ENCODE measurements at places on chromosomes 3 and 15.

GRCh38 chr15:88701561-88702095 is 62.8 kb downstream of the ISG20 start:
- no peak for DNase-seq

DNA sequence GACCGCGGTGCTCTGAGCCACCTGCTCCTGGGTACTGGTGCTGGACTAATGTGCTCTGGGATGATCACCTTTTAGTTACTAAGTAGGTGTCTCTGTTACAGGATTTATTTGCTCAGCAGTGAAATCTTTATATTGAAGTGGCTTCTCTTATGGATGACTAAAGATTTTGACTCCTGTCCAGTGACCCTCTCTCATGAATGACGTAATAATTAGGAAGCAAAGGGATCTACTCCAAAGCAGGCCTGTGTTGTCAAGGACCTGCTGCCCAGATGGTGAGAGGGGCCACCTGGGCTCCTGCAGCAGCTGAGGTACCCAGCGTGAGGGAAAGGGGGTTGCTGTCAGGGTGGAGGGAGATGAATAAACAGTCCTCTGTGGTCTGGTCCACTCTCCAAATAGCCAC is 263.6 kb downstream of the GABRG3 start:
- no peak for DNase-seq

DNA sequence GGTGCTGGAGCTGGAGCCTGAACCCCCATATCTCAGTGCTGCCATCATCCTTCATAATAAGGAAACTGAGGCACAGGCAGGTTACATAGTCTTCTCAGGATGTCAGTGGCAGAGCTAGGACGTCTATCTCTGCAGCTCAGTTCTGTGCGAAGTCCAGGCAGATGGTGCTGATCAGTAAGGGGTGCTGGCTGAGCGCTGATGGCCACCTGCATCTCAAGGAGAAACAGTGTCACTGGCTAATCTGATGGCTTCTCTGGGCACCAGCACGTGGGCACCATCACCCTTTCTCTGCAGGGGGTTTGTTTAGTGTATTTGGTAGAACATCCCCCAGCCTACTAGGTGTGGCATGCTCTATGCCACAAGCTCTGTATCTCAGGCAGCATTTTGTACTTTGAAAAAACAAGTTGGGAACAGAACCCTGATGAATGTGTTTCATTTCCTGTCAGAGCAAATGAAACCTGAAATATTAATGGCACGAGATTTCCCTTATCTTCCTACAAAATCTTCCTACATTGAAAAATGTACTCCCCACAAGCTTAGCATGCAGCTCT is 35.1 kb downstream of the APBA2 start:
- DNase-seq, result no peak

DNA sequence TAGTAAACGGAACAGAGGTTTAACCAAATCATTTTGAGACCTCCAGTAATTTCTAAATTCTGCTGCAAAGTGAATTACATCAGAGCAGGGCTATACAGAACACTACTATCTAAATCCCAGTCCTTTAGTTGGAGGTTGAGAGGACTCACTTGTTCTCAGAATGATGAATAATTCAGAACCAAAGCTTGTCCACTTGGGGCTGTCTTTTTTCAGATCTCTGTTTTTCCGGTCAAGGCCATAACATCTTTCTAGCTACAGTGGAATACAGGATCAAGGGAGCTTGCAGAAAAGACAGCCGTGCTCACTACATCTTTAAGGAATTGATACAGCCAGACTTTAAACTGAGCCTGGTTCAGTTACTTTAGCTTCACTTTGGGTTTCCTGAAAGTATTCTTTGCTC is 194.5 kb downstream of the EFHB start:
- no peak for DNase-seq

GRCh38 chr15:72858205-72858604 is 74.6 kb upstream of the ADPGK start:
- no peak for DNase-seq

DNA sequence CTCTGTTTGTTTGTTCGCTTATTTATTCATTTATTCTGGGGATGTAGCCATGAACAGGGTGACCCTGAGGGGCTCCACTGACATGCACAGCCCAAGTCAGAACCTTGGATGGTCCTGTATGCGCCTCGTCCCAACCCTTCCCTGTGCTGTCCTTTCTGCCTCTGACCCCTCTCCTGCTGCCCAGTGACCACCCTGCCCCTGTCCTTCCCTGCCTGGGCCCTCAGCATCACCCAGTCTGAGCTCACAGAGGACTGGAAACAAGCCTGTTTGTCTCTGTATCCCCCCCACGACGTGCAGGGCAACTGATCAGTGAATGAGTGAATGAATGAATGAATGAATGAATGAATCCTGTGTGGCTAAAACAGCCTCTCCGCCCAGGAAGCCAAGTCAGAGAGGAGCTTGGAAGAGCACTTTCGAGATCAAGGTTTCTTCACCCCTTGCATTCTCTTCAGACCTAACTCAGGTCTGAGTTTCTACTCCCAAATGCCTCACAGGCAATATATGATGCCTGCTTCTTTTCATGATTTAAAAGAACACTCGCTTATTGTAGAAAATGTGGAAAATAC is 157.7 kb downstream of the SMAD6 start:
- DNase-seq, result no peak

GRCh38 chr3:173641696-173642095 is 244.2 kb downstream of the NLGN1 start:
- DNase-seq, result no peak

DNA sequence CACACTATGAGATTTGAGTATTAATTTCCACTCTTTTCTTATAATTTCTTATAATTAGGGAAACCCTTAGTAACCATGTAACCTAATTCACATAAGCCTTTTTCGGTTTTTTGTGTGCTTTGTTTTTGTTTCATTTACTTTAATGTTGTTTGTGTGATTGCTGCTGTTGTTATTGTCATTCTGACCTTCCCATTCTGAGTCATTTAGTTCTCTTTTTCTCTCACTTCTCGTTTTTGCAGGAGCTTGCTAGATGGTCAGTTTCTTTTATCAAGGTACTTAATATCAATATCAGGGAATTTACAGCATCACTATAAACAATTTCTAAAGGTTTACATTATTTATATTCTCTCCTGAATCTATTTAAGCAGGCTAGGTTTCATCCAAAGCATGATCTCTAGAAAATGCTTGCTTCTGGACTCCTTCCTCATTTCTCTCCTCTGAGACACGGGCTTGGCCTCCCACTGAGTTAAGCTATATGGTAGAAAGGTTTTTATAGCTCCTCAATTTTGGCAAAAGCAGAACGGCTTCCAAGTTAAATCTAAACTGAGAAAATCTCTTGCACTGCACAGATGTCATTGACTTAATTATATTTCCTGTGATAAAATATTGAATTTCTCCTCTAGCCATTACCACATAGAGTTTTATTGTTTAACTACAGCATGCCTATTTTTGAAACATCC is 534.2 kb downstream of the NSUN3 start:
- no peak for DNase-seq

- no peak for DNase-seq
Observed at GRCh38 chr15:85581495-85581894, 201.1 kb downstream of the AKAP13 start.

GRCh38 chr15:66071160-66071920 is 182.2 kb downstream of the MEGF11 start:
- peak; percentile 5 for DNase-seq

GRCh38 chr3:56173601-56174000 is 294.7 kb downstream of the ERC2 start:
- DNase-seq, result no peak

DNA sequence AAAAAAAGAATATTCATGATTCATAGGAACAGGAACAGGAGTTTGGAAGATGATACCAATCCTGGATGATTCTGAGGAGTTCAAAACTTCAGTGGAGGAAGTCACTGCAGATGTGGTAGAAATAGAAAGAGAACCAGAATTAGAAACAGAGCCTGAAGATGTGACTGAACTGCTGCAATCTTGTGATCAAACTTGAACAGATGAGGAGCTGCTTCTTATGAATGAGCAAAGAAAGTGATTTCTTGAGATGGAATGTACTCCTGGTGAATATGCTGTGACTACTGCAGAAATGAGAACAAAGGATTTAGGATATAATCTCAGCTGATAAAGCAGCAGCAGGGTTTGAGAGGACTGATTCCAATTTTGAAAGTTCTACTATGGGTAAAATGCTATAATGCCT is 72.7 kb downstream of the GSK3B start:
- peak; percentile 4 for DNase-seq

DNA sequence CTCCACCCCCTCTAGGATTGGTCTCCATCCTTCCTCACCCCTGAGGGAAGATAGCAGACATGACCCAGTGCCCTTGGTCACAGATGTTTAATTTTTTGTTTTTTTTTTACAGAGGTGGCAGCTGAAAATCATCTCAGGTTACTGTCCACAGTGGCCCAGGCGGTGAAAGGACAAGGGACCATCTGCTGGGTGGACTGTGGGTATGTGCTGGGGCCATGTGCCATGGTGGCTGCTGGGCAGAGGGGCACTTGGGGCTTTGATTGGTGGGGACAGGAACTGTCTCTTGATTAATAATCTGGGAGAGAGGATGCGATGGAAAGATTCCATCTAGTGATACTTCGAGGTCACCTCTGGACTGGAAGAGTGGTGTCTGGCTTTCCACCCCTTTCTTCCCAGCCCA is 25.4 kb downstream of the PDIA5 start:
- DNase-seq, result no peak

DNA sequence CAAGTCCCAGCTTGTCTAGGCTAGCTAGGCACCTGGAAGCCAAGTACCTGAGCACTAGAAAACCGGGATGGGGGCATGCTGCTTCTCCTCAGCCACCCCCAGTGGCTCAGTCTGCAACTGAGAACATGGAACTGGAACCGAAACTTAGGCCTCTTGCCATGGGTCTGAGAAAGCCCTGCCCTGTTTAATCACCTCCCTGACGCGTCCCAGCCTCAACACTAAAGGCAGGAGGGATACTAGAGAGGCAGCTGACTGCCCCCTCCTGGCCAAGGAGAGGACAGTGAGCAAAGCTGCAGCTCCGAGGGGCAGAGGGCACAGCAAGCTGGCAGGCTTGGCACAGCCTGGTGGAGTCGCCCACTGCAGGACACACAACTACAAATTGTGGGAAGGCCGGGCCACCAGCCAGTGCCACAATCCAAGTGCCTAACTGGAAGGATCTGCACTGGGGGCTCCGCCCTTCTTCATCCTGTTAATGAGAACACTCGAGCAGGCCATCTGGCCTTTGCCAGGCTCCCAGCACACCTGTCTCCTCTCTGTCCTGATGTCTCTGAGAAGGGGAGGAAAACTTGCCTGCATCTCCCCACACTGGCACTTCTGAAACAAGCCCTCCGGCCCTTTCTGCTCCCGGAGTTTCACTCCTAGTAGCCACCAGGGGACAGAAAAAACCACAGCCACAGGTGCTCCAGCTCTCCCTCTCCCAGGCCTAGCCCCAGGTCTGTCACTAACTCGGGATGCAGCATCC is 53.7 kb downstream of the BDH1 start:
- DNase-seq, result no peak

GRCh38 chr15:57738734-57739237 is 32.3 kb downstream of the POLR2M start:
- DNase-seq, result no peak

DNA sequence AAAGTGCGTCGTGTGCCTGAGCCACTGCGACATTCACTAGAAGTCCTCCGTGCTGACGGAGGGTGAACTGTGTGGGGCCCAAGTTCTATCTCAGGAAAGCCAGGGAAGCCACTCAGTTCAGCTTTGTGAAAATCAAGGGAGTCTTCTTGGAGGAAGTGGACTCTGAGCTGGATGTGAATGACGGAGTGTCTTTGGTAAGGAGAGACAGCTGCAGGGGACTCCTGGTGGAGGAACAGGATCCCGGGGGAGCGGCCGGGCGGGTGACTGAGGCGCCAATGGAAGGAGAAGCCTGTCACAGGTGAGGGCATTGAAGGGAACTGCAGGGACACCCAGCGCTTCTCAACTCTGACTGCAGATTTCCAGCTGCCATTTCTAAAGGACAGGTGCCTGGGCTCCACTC is 75.6 kb downstream of the APBA2 start:
- no peak for DNase-seq

All from GM04504 (cell line).